Stimulated activated CD4-positive, alpha-beta T cell treated with anti-CD3 and anti-CD28 coated beads, Interleukin-1b, Interleukin-23, amount 100 ng/mL, for 1 hour (primary cell): ENCODE measurements at places on chromosomes 13 and 19.

DNA sequence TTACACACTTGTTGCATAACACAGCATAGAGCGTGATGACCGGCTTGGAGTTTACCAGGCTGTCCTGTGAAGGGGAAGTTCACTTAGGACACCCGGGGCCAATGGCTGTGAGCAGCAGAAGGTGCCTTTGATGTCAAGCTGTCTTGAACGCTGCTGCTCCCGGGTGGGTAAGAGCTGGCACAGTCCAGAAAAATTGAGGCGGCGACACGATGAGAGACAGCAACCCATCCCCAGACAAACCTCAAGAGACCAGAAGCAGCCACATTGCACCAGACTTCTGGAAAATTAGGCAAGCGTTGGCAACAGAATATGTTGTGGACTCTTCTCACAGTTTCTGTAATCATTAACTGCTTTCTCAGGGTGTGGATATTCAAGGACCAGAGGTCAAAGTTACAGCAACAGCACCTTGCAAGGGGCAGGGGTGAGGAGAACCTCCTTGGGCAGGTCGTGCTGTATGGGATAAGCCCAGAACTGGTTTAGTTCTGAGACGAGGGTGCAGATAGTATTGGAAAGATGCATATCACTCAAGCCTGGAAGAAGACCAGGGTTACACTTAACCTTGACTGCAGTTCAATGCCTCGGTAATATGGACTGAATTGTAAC, 10.1 kb downstream of the NFILZ start:
- no peak for DNase-seq

DNA sequence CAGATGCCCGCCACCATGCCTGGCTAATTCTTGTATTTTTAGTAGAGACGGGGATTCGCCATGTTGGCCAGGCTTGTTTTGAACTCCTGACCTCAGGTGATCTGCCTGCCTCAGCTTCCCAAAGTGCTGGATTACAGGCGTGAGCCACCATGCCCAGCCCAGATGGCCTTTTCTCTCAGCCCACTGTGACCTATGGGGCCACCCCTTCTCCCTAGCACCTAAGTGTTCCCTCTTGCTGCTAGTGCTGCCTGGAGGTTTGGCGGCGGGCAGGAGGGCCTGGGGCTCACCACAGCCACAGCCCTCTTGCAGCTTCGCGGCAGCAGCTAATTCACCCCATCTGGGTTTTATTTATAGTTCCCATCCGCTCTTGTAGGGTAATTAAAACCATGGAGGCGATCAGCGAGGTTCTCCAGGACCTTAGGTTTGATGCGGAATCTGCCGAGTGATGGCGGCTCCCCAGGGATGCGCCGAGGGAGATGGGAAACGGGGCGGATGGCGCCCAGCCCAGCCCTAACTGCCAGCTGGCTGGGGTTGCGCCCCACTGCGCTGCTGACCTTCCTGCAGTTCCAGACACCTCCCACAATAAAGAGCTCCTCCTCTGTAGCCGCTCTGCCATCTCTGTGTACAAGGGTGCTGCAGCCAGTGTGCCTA, 3.3 kb downstream of the REX1BD start:
- no peak for DNase-seq

DNA sequence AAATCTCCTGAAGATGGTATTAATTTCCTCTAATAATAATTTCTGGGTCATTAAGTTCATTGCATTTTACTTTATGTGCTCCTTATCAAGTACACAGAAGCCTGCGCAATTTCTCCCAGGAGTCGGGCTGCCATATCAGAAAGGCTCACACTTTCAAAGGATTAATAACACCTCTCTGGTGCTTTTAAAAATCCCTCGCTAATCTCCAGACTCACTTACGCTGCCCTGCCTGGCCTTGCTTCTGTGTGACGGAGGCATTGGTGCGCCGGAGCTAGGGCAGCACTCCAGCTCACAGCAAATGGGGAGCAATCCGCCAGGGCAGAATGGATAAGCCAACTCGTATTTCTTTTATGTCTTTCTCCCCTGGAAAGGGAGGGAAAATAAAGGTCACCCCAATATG, 300.8 kb downstream of the EFNB2 start:
- DNase-seq: no peak

DNA sequence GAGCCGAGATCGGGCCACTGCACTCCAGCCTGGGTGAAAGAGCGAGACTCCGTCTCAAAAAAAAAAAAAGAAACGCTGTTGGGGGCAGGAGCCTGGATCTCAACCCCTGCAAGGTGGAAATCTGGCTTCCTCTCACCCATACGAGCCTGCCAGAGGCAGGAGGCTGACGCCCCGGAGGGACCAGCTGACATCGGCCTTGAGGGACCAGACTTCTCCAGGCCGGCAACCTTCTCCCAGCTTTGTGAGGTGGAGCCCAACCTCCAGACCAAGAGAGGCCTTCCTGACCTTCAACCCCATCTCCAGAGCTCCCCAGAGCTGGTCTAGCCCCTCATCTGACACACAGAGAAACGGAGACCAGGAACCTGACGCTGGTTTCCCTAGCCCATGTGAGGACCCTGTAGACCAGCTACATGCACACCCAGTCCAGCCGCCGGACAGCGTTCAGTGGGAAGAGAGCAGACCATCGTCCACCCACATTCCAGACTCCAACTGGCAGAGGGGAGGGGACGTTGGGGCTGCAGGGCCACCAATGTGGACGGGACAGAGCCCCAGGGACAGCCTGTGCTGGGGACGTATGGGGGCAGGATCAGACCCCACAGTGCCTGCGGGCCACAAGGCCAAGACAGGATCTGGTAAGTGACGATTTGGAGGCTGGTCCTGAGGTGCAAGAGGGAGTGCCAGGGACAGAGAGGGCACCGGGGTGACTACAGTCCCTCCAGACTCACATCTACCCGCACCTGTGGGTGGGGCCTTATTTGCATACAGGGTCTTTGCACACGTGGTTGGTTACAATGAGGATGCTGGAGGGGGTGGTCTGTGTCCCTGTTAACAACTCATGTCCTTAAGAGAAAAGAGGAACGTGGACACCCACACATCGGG, 11.4 kb downstream of the SBNO2 start:
- DNase-seq: no peak

- no peak for DNase-seq
Observed at GRCh38 chr19:1970003-1970805, 29.2 kb downstream of the CSNK1G2 start.

DNA sequence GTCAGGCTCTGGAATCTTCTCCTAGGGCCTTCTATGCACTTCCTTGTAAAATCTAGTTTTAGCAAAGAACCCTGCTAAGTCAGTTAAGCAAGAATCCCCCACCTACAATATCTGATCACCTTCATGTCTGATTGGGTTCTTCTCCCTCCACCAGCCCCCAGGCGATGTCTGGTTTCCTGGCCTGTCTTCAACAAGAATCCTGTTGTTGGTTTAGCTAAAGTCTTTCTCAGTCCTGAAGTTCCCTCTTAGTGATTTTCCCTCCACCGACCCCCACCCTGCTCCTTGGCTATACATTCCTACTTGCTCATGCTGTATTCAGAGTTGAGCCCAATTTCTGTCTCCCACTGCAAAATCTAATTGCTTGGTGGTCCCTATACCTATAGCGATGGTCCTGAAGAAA, 35.2 kb upstream of the SLC46A3 start:
- no peak for DNase-seq

DNA sequence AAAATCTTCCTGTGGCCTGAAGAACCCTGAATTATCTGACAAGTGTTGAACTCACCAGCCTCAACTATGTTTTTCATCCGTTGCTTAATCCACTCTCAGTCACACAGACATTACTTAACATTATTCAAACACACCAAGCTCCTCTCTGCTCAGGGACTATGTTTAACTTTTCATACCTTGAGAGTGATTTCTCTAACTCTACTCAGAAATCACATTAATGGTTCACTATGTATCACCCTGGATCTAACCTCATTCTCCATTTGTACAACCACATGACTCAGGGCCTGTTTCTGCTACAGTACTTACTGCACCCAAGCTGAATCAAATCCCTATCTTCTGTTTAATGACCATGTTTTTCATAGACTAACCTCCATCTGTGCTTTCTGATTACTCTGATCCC, 553.7 kb upstream of the PRR20A start:
- no peak for DNase-seq

DNA sequence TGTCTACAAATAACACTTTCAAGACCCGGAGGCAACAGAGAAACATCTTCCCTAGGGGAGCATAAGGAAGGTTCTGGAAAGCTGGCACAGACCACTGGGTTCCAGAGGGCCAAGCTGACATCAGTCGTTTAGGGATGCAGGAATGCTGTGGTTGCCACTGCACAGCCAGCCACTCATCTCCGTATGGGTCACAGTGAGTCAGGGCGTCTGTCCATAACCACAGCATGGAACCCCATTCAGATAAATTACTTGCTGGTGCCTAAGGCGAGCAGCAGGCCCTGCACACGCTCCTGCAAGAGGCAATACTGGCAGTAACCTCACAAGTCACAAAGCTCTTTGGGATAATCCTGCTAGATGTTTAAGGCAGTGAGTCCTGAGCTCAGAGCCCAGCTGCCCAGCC, 140.9 kb upstream of the UBL3 start:
- DNase-seq: no peak
